ENCODE measurements at places on chromosomes 5 and 9.
A peak's percentile ranks its signal among the peaks of the same experiment; 100 is the strongest.

GRCh38 chr5:118392491-118392890, 595.9 kb downstream of the DTWD2 start:
- DNase-seq: no peak

GRCh38 chr9:4069457-4070153, 230.3 kb downstream of the GLIS3 start:
- no peak for DNase-seq

DNA sequence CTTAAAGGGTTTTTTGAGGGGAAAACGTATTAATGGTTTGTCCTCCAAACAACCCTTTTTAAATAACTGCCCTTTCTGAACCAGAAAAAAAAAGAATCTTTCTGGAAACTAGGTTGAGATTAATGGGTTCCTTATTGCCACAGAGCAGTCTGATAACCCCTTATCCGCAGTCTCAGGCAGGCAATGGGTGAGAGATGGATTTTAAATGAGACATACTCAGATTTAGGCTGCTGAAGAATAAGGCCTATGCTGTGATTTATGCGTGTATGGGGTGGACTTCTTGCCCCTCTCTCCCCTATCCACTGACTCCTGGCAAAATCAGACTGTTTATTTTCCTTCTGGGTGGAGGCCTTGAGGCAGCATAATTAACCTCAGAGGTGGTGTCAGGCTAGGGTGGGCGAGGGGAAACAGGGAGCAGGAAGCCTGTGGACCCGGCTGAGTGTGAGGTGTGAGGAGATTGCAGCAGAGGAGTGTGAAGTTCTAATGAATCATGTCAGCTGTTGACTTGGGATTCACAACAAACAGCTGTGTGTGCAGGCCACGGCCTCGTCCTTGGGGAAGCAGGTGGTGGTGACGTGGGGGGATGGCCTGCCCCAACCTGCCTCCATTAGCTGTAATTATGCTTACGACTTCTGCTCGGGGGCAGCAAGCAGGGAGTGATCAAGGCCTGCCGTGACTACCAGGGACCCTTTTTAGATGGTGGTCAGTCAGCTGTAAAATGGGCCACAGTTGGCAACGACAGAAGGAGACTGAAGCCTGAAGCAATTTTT, 196.4 kb downstream of the SEMA6A start:
- DNase-seq: no peak

GRCh38 chr5:138942861-138943260, 67.7 kb upstream of the LRRTM2 start:
- DNase-seq: no peak

DNA sequence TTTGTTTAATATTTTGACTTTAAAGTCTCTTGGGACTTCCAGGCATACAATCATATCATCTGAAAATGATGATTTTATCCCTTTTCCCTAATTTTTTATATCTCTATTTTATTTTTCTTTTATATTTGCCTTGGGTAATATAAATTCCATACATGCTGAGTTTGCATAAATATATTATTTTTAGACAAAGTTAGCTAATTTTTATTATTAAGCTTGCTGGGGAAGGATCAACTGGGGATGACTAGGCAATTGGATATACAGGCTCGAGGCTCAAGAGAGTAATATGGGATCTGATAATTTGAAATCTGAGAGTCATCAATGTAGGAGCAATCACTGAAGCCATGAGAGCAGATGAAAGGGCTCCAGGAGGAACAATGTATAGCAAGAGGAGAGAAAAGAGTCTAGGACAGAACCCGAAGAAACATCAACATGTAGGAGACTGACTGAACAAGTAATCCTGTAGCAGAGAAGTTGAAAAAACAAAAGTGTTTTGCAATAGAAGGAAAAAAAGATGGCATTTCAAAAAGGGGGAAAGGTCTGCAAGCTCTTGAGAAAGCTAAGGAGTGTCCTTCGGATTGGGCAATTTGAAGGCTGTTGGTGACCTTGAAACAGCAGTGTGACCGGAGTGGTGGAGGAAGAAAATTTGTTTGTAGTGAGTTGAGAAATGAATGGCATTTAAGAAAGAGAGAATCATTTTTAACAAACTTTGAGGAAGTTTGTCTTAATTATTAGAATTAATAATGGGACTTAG, 17.0 kb upstream of the RHOBTB3 start:
- no peak for DNase-seq

DNA sequence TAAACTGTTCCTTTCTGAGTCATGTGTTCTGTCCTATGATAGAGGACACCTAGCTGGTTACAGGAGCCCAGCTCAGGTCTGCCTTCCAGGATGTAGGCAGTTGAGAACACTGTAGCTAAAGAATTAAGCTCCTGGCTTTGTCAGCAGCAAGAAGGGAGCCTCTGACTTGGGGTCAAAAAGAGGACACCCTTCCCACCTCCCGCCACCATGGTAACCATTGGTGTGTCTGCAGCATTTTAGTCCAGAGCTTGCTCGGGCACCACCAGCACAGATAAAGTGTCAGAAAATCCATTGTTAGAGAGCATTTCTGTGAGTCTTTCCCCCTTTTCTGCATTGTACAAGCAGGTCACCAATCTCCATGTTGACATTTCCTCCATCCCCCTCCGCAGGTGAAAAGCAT, 181.7 kb downstream of the DOCK8 start:
- no peak for DNase-seq

DNA sequence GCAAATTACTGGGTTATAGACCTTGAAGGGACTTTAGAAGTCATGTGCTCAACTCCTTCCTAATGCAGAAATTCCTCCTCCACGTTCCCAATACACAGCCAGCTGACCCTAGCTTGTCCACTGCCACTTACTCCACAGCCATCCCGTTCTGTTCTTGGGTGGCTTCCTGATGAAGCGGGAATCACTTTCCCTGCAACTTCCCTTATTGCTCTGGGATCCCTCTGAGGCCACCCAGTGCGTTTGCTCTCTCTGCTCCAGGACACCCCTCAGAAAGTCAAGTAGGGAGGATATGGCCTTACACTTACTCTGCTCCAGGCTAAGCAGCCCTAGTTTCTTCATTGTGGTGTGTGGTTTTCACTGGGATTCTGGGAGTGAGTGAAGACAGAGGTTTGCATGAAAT, 55.5 kb downstream of the GALNT12 start:
- DNase-seq: no peak

DNA sequence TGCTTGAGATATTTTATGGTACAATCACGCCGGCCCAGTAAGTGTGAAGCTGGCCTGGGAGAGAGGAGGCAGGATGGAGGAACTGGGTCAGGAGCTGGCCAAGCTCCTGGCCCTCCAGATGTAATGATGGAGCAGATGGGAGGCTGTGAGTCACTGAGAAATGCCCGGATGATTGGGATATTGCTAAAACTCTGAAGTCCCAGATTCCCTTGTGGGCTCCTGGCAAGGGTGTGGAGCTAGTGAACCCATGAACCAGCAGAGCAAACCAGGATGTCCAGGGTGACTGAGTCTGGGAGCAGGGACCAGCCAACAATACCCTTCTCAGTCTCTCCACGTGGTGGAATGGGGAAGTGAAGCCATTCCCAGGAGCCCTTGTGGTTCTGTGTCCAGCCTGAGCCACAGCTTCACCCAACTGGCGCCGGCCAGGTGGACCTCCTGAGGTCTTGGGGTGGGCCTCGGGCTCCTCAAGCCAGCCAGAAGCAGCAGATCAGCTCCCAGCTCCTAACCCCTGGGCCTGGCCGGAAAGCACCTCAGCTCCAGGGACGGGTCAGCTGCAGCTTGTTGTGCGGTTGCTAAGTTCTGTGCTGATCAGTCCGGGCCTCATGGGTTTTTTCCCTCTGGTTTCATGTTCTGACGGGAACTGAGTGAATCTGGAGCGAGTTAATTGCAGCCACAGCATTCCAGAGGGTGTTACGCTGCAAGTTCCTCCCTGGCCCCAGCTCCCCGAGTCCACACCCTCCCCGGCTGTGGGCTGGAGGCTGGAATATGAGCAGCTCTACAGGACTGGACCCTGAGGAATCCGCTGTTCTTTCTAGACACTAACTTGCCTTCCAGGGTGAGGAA, 37.6 kb downstream of the DUSP1 start:
- peak; percentile 83 for DNase-seq

DNA sequence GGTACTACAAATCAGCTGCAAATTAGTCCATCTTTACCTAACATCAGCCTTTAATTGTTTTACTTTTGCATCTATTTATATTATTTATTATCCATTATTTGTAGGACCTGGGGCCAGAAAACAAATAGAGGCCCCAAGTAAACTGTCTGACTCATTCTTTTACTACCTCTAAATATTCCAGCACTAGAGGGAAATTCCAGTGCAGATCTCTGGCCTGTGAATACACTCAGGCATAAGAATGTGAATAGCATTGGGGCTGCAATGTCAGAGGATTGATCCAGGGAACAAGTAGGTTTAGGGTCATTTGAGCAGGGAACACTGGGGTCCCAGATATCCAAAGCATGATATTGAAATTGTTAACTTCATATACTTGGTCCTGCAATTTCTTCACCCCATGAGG, 176.6 kb upstream of the TYRP1 start:
- DNase-seq: no peak

GRCh38 chr5:161686149-161686548, 628 bp downstream of the GABRA6 start:
- DNase-seq: no peak

DNA sequence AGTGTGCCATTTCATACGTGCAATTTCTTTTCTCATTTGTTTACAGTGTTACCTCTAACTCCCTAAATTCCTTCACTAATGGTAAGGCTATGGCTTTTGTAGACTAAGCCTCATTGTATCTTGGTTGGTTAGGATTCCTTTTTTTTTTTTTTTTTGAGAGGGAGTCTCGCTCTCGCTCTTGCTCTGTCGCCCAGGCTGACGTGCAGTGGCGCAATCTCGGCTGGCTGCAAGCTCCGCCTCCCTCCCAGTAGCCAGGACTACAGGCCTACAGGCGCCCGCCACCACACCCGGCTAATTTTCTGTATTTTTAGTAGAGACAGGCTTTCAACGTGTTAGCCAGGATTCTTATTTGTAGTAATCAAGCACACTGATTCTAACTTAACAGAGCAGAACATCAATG, 57.7 kb downstream of the SPEF2 start:
- DNase-seq: no peak

DNA sequence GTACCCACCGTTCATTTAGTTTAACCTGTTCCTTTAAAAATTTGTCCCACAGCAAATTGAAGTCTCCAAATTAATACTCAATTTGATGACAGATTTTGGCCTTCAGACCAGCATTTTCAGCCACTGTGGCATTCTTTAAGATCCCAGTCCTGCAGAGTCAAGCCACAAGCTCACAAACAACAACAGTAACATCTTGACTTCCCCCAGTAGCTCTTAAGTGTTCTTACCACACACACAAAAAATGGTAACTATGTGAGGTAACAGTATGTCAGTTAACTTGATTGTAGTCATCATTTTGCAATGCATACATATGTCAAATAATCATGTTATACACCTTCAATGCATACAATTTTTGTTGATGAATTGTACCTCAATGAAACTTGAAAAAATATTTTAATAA, 247.9 kb downstream of the LURAP1L start:
- DNase-seq: no peak

DNA sequence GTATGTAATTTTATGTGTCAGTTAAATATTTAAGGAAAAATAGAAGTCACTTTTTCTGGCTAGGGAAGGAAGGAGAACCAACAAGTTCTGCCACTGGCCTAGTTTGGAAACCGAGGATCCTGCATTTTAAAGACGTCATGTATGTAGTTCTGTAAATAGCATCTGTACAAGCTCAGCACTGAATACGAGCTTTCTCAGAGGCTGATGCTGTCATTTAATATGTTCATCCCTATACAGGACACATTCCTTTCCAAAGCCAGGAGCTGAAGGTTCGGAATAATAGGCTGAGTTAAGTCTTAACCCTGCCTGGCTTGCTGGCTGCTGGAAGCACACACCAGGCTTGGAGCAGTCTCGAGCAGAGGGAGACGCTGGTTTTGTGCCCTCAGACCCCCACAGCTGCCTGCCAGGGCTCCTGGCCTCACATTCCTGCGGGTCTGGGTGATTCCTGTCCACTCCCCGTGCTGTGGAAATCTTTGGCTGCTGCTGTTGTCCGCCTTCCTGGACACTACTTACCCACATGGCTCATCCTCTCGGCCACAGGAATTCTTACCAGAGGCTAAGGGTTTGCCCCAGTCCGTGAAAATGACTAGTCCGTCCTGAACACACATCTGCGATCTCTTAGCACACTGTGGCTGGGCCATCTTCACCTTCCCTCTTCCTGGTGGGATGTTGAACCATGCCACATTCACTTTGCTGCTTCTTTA, 36.6 kb downstream of the SLC46A2 start:
- no peak for DNase-seq

DNA sequence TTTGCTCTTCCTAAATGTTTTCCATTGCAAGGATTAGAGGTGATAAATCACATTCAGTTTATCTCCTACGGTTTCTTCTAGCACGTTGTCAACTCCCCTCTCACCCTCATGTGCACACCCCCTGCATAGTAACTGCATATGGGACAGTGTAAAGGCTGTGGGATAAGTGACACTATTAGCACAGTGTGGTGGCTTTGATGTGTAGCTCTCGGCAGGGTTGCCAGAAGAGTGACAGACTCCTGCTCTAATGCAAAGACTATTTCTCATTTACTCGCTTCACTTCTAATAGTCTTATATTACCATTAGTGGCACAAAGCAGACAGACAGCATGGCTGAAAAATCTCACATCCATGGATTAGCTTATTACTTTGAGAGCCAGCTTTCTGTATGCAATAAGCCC, 454.6 kb downstream of the CETN3 start:
- DNase-seq: no peak

Measured in kidney glomerular epithelial cell (primary cell).